HS-27A (cell line): ENCODE measurements at places on chromosomes 5 and 9.

DNA sequence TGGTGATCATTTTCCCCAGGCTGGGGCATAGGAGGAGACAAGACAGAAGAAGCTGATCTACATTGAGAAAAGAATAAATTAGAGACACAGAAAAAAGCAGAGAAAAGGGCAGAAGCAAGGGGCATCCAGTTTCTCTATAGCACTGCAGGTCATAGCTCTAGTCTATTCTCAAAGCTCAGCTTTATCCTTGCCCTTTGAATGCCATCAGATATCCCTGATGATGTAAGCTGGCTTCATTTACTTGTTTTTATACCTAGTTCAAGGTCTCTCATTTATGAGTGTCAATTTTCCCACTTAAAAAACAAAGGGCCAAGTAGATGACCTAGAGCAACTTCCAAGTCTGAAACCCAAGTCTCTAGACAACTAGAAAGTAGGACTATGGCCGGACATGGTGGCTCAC, 32.7 kb downstream of the FBXO10 start:
- DNase-seq: no peak

- DNase-seq: no peak
Measured at GRCh38 chr9:134226221-134226930, 62.0 kb upstream of the RNU6ATAC start.

GRCh38 chr5:66239034-66239433, 94.9 kb downstream of the SREK1 start:
- DNase-seq: no peak

- DNase-seq: no peak
Measured at GRCh38 chr5:141951332-141951781, 6.6 kb downstream of the PCDH12 start.

DNA sequence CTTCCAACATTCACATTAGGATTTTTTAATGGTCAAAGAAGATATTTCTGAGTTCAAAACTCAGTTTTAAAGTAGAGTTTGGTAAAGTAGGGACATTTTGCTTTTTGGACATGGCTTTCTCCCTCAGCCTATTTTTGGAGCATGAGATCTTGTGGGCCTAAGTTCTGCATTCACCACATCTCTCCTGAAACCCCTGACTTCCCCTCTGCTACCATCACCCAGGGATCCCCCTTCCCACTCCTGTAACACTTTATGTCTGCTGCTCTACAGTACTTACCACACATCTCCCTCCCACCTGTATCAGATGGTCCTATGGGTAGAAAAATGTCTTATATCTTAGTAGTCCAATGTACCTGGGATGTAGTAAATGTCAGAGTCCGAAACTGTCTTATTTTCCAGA, 48.2 kb upstream of the JAK2 start:
- DNase-seq: no peak

- DNase-seq: no peak
Measured at GRCh38 chr5:60598424-60598823, 101.5 kb downstream of the DEPDC1B start.

DNA sequence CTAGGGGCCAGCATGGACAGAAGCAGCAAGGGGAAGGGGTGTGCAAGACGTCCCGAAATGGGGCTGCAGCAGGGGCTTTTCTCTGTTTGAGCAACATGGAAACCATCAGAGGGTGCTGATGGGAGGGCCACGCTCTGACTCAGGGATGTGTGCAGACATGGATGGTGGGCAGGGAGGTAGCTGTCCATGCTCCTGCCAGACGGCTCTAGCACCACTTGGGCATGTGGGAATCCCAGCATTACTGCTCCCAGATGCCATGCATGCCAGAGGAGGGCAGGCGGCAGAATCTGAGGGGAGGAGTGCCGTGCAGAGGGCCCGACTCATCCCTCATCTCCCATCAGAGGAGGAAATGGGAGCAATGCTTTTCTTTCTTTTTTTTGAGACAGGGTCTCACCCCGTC, 45.6 kb upstream of the SLC25A51 start:
- DNase-seq: peak; percentile 79

GRCh38 chr5:72624641-72625236, 117.5 kb upstream of the ZNF366 start:
- DNase-seq: peak; percentile 40

GRCh38 chr5:30871196-30871595, 322.3 kb upstream of the CDH6 start:
- no peak for DNase-seq

GRCh38 chr9:88657893-88658292, 122.9 kb downstream of the NXNL2 start:
- DNase-seq: no peak

GRCh38 chr5:139388198-139388821, 1.4 kb downstream of the MZB1 start:
- DNase-seq: no peak

DNA sequence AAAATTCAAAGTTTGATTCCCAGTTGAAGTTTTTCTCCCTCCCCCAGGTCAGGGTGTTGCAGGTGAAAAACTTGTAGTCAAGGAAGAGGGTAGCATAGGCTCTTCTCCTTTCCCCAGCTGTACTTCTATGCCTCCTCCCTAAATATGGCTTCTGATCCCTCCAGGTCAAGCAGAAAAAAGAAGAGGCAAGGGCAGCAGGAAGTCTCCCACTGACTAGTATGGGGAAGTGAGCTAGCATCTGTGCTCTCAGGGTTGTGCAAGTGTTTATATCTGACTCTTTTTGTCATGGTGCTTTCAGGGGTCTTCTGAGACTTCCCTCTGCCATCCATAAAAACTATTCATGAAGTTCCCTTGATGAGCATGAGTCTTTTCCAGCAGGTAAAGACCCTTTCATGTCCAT, 76.0 kb downstream of the ATPSCKMT start:
- DNase-seq: no peak

DNA sequence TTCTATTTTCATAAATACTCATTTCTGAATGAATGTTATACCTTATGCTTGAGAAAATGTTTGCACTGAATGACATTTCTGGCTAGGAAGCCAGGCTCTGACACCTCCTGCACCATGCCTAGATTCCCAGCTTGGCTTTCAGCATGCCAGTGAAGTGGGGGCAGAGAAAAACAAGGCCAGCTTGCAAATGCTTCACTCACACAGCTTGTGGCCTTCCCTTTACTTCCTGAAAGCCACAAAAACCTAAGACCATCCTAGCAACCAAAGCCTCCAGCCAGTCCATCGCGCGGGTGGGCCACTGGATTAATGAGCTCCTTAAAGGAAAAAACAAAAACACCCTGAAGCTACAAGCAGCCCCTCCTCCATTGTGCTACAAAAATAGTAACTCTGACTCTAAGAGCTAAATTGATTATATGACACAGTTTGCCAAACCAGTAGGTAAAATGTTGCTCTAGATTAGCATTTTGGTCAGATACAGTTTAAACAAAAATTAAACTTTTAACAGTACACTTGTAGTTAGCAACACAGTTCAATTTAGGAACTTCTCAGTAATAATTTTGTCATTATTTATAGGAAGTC, 159.9 kb downstream of the TSSK1B start:
- DNase-seq: no peak

DNA sequence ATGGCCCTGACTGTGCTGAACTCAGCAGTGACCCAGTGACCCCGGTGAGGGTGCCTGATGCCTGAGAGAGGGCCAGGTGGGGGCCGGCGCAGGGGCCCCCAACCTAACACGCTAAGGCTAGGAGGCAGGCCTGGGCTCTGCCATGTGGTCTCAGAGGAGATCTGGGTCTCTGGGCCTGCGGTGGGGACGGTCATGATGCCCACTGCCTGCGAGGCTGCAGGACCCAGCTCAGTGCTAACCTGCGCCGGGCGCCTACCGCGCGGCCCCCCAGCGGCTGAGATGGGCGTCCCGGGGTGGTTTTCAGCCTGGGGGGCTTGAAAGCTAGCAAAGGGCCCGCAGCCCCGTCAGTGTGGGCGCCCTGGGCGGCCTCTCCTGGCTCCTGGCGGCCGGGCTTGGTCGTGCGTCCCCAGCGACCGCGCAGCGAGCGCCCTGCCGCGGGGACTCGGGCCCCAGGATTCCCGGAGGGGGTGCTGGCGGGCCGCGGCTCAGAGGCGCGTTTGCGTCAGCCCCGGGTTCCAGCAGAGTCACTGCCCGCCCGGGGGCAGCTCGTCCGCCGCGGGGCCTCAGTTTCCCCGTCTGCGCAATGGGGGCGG, 2.5 kb downstream of the EGFL7 start:
- no peak for DNase-seq

- no peak for DNase-seq
Measured at GRCh38 chr9:130989891-130990290, 19.1 kb upstream of the LAMC3 start.

- DNase-seq: no peak
Measured at GRCh38 chr5:82863266-82863665, 213.9 kb downstream of the TMEM167A start.

DNA sequence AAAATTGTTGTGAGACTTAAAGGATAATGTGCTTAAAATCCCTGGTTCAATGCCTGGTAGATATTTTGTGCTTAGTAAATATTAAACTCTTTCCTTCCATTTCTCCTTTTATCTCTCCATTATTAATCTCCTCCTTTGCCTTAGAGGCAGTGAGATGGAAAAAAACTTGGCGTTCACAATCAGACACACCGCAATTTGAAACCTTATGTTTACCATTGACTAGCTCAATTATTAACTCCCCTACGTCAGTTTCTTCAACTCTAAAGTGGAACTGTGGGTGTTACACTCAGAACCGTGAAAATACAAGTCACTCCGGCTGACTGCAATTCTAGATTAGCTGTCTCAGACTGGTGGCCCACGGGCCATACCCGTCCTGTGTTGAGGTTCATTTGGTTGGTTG, 327.2 kb downstream of the DEPDC1B start:
- DNase-seq: no peak

GRCh38 chr5:102813740-102814139, 58.6 kb downstream of the PAM start:
- no peak for DNase-seq

DNA sequence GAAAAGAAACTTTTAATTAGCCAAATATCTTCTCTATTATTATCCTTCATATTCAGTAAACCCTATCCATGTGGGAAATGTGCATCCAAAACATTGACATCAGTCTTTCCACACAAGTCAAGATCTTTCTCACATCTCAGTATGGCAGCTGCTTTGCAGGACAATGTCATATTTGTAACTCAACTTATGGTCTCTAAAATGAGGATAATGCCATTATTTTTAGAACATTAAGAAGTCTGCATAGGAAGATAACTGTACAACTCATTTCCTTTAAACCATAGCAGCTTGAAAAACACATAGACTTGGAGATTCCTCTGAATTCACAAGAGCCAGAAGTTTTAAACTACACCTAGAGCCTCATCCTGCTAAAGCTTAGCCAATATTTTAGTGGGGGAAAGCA, 43.7 kb downstream of the MCTP1 start:
- no peak for DNase-seq

DNA sequence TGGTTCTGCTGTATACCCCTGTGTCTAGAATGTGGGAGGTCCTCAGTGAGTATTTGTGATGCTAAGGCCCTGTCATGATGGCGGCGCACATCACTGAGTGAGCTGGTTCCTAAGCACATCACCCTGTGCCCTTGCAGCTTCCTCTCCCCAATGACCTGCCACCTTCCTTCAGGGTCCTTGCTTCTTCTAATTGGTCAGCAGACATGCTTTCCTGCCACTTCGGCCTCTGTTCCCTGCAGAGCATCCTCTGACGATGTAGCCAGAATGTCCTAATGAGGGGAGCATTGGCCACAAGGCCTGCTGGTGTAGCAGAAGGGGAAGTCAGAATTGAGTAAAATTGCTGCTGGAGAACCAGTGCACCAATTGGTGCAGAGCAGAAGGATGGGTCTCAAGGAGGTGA, 31.1 kb upstream of the ANGPTL2 start:
- no peak for DNase-seq

- no peak for DNase-seq
Measured at GRCh38 chr9:353077-353476, 138.4 kb downstream of the DOCK8 start.

DNA sequence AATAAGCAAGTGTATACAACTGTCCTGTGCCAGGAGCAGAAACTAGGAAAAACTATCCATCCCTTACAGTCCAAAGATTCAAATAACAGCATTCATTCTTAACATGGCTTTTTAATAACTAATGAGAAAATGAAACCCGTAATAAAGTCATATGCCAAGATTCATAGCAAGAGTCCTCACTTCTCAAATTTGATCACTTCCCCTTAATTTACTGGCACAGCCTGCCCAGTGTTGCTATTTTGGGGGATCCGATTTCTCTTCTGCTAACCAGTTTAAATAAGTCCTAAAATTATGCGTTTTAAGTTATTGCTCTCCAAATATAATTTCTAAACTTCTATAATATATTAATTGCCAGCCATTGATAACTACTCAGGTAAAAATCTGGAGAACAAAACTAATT, 177.0 kb upstream of the PTGER4 start:
- no peak for DNase-seq

DNA sequence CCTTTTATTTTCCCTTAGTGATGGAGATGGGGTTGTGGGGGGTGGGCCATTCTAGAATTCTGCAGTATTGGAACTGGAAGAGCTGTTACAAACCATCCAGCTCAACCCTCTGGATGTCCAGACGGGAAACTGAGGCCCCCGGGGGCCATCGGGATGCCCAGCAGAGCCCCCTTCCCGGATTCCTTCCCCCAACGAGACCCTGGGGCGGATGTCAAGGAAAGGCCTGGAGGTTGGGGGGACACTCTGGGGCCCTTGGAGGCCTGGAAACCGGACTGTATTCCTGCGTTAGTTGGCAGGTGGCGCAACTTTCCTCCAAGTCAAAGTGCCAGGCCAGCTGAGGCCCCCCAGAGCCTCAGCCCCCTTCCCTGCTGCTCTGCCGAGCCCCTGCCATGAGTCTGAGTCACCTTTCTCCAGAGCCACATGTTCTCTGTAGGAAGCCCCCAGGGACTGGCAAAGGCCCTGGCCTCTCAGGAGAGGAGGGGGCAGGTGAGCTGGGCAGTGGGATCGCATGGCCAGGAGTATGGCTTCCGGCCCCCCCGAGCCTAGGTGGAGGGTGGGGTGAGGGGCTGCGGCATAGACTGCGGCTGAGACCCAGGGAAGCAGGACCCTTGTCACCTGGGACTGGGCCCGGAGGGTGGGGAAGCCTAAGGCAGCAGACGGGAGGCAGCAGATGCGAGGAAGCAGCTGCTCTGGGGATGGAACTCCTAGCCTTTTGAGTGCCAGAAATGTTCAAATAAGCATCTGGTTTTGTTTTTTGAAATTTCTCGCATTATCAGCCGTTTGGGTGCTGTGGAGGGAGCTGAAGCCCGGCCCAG, 17.8 kb upstream of the FIBCD1 start:
- DNase-seq: no peak

DNA sequence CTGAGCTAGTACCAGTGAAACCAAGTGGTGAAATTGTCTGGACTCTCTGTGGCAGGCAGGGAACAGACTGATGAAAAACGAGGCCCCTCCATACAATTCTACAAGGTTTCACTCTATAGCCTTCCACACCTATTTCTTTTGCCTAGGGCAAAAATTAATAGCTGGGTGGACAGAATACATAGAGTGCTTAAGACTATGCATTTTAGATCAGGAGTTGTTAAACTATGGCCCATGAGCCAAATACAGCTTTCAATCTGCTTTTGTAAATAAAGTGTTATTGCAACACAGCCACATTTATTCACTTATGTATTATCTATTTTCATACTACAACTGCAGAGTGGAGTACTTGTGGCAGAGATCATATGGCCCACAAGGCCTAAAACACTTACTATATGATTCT, 45.2 kb downstream of the SH3TC2 start:
- no peak for DNase-seq
